ENCODE measurements at places on chromosomes 7 and 10.

GRCh38 chr7:39847227-39847626 lies 102.8 kb upstream of the CDK13 start:
- DNase-seq: no peak

DNA sequence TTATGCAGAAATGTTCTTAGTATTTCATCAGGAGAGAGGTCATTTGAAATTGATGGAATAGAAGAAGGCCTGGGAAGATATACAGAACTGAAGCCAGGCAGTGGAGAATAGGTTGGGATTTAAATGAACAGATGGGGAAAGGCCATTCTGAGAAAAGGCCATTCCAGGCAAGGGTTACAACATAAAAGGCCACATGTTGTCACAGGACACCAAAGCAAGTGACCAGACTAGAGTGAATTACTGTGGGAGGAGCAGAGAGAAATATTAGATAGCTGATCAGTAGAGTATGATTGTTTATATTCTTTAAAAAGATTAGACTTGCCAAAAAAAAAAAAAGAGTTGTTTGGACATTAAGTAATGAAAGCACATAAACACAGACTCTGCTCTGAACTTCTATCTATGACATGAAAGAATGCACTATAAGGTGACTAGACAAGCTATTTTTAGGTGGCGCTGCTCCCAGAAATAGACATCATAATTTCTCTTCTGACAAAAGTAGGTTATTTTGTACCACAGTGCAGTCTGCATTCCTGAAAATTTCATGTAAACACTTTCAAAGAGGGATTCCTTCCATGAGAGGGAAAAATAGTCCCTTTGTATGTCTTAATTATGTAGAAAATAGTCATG lies 55.2 kb upstream of the DKK1 start:
- no peak for DNase-seq

DNA sequence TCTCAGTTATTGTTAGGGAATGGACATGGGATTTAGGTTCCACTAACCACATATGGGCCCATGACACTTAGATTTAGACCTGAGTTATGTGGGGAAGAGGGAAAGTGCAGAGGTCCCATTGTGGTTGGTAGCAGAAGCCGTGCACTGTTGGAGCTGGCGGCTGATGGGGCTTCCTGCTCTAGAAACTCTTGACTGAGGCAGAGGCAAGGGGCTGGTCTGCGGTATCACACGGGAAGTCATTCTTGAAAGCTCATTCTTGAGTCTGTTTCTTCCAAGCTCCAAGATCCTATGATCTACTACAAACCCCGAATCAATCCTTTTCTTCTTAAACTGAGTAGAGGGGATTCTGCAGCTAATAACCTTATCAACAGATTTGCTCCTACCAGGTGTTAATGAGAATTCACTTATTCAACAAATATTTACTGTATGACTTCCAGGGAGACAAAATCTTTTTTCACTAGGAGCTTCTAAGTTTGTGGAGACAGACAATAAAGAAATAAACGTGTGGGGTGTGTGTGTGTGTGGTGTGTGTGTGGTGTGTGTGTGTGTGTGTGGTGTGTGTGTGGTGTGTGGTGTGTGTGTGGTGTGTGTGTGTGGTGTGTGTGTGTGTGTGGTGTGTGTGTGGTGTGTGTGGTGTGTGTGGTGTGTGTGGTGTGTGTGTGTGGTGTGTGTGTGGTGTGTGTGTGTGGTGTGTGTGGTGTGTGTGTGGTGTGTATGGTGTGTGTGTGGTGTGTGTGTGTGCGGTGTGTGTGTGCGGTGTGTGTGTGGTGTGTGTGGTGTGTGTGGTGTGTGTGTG lies 57.1 kb downstream of the AOC1 start:
- no peak for DNase-seq

DNA sequence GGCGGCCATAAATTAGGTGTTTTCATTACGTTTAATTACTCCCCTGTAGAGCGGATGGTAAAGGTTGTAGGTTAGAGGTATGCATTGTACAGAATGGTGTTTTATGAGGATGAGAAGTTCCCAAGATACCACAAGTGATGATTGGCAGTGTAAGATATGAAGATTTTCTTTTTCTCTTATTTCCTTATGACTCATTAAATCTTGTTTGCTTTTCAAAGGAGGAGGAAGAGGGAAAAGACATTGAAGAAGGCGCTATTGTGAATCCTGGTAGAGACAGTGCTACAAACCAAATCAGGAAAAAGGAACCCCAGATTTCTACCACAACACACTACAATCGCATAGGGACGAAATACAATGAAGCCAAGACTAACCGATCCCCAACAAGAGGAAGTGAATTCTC lies 133.9 kb downstream of the AASS start:
- DNase-seq: no peak

- DNase-seq: no peak
Observed at GRCh38 chr7:12596225-12596790, 25.8 kb downstream of the SCIN start.

GRCh38 chr10:124864421-124865193 lies 63.0 kb downstream of the ABRAXAS2 start:
- DNase-seq: no peak

- DNase-seq: no peak
Observed at GRCh38 chr10:68184546-68184945, 47.4 kb downstream of the ATOH7 start.

DNA sequence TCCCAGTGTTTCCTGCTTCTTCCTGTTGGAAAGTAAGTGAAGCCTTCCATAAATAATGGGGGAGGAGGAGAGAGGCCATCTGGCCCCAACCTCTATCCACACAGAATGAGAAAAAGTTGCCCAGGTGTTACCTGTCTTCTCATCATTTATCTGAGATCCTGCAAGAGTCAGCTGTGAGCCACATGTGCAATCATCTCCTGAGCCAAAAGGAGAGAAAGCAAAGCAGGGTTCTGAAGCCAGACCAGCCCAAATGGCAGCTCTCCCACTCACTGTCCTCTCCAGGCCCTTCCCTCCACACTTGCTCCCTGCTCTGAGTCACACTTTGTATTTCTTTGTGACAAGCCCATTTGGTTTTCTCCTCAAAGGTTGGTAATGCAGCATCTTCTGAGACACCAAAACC lies 65.9 kb downstream of the FAM204A start:
- DNase-seq: no peak

- no peak for DNase-seq
Observed at GRCh38 chr7:81845744-81846241, 75.9 kb upstream of the HGF start.

All from stimulated activated CD4-positive, alpha-beta T cell treated with anti-CD3 and anti-CD28 coated beads, Interleukin-4, amount 100 ng/mL, for 48 hours (primary cell).